CD4-positive, alpha-beta T cell treated with Interleukin-15 for 4 hours (primary cell): ENCODE measurements at places on chromosomes 16 and 17.

GRCh38 chr17:38777641-38778250 is 21.6 kb downstream of the PIP4K2B start:
- DNase-seq = no peak

DNA sequence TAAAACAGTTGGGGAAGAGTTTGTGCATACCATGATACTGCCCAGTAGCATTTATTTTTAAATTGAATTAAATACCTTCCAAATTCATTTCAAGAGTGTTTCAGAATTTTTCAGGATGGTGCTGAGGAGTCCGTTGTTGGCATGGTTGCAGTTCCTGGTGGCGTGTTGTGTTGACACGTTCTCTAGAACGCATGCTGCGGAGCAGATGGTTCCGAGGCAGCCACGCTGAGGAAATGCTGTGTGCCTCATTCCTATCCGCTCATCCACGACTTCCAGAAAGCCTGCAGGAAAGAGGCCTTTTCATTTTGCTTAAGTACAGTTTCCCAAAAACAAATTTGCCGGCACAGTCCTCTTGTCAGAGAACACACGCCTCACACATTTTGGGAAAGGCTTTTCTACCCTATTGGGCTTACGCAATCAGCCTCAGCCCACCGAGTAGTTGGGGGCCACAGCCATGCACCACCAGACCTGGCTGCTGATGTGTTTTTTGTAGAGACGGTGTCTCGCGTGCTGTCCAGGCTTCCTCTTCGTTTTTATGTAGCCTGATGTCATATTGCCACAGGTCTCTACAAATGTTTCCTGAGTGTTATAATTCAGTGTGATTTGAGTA is 32.1 kb upstream of the IL17C start:
- DNase-seq = no peak

DNA sequence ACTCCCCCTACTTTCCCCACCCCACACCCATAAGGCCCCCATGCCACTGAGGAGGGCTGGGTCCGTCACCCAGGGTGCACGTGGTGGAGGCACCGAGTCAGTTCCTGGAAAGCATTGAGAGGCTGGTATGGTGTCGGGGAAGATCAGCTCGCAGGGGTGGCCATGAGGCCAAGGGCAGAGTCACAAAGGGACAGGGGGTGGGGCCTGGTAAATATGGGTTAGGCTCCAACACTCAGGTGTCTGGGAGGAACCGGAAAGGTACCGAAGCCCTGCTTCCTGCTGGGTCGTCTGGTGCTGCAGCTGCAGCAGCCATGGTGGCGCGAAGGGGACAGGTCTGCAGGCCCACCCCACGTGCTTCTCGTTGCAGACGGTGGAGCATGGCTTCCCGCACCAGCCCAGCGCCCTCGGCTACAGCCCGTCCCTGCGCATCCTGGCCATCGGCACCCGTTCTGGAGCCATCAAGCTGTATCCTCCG is 30.2 kb downstream of the LLGL2 start:
- no peak for DNase-seq

GRCh38 chr17:37699285-37699973 is 45.4 kb downstream of the HNF1B start:
- DNase-seq = no peak

GRCh38 chr17:46770439-46770817 is 48.1 kb downstream of the WNT3 start:
- DNase-seq = no peak

GRCh38 chr17:54950116-54950515 is 18.3 kb downstream of the COX11 start:
- no peak for DNase-seq

DNA sequence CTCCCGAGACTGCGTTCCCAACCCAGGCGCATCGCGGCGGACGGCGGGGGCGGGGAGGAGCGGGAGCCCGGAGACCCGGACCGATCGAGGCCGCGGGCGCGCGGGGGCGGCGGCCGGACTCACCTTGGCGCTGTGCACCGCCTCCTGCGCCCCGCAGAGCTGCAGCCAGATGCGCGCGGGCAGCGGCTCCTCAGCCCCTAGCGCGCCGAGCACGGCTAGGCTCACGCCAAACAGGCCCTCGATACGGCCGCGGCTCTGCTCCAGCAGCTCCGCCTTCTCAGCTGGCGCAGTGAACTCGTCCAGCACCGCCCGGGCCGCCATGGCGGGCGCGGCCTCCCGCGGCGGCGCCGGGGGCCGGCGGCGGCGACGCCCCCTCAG is 339 bp downstream of the N4BP1 start:
- peak; percentile 9 for DNase-seq

GRCh38 chr16:48971571-48972077 is 310.0 kb downstream of the CBLN1 start:
- DNase-seq = no peak

- DNase-seq = no peak
These were observed 28.5 kb upstream of the MAF start for GRCh38 chr16:79628988-79629387.

DNA sequence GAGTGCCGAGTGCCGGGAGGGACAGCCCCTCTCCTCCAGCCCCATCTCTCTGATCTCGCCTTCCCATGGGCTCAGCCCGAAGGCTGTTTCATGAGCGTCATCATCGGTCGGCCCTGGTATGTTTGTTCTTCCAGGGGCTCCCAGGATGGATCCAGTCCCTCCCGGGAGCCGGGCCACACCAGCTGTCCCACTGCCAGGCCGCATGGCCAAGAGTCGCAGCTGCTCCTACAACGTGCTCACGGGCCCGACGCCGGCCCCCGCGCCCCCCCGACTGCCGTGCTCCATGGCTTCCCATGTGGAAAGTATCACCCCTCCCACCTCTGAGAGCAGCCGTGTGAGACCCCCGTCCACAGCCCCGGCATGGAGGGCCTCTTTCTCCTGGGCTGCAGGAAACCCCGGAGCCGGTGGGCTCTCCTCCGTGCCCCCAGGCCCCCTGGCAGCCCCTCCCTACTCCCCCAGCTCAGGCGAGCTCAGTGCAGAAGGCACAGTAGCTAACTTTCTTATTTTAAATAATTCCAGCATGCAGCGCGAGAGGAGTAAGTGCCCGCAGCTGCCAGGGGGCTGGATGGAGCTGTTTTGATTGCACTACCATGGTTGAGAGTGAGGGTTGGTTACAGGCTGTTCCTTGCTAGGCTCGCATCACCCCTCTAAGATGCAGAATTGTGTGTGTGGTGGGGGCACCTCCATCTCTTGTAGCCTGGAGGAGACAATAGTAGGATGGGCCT is 26.6 kb upstream of the GSE1 start:
- no peak for DNase-seq

- no peak for DNase-seq
These were observed 24.7 kb upstream of the TBX4 start for GRCh38 chr17:61427567-61427966.

GRCh38 chr17:79224903-79225302 is 150.3 kb downstream of the ENGASE start:
- DNase-seq = no peak

- peak; percentile 87 for DNase-seq
These were observed 141.1 kb downstream of the CCDC182 start for GRCh38 chr17:57603978-57604377.

- DNase-seq = peak; percentile 28
These were observed 26.2 kb downstream of the ENDOV start for GRCh38 chr17:80441133-80441578.

DNA sequence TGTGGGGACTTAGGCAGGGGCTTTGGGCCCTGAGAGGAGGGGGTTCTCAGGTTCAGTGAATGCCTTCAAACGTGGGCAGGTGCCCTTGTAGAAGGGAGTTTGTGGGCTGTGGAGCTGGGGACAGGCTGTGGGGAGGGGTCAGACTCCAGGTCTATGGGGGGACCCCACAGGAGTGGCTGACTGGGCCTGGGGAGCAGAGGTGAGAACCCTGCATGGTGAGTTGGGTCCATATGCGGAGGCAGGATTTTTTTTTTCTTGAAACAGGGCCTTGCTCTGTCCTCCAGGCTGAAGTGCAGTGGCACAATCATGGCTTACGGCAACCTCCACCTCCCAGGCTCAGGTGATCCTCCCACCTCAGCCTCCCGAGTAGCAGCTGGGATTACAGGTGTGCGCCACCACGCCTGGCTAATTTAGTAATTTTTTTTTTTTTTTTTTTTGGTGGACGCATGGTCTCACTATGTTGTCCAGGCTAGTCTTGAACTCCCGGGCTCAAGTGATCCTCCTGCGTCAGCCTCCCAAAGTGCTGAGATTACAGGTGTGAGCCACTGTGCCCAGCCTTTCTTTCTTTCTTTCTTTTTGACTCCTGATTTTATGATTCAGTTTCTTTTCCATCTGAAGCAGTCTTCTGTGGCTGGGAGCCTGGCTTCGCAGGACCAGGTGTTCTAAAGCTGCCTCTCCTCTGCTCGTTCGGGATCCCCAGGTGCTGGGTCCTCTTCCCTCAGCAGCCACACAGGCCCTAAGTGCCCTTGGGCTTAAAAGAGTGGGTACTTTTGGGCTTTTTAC is 19.0 kb upstream of the ADCY7 start:
- no peak for DNase-seq

GRCh38 chr17:77281122-77281903 is 140.5 kb downstream of the SEC14L1 start:
- peak; percentile 60 for DNase-seq

GRCh38 chr16:85370881-85371651 is 242.1 kb upstream of the GSE1 start:
- DNase-seq = no peak

- peak; percentile 75 for DNase-seq
These were observed 1.3 kb upstream of the HIC1 start for GRCh38 chr17:2053380-2054261.

GRCh38 chr16:71351558-71351901 is 7.0 kb upstream of the CALB2 start:
- no peak for DNase-seq

GRCh38 chr16:73037331-73037745 is 10.6 kb downstream of the ZFHX3 start:
- DNase-seq = no peak

GRCh38 chr17:72878975-72879660 is 213.4 kb downstream of the SLC39A11 start:
- DNase-seq = no peak

DNA sequence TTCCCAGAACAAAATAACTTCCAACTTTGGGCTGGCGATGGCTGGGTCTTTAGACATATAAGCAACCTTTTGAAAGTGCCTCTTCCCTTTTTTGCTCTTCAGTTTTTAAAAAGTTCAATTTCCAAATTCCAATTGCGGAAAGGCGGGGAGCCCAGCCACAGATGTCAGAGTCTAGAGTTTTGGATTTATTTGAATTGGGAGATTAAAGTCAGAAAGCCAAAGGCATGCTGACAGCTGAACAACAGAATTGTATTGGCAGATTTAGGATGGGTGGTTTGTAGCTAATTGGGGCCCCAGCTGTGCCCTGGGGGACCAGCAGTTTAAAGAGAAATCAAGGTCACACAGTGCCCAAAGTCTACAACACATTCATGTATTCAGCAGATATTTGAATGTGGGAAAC is 10.5 kb downstream of the YPEL2 start:
- no peak for DNase-seq

GRCh38 chr16:71724320-71724751 is at the start of gene PHLPP2:
PHLPP2 (minus strand) TSS chr16:71724701; CDS start chr16:71714795, 9,906 bp downstream.
- no peak for DNase-seq

DNA sequence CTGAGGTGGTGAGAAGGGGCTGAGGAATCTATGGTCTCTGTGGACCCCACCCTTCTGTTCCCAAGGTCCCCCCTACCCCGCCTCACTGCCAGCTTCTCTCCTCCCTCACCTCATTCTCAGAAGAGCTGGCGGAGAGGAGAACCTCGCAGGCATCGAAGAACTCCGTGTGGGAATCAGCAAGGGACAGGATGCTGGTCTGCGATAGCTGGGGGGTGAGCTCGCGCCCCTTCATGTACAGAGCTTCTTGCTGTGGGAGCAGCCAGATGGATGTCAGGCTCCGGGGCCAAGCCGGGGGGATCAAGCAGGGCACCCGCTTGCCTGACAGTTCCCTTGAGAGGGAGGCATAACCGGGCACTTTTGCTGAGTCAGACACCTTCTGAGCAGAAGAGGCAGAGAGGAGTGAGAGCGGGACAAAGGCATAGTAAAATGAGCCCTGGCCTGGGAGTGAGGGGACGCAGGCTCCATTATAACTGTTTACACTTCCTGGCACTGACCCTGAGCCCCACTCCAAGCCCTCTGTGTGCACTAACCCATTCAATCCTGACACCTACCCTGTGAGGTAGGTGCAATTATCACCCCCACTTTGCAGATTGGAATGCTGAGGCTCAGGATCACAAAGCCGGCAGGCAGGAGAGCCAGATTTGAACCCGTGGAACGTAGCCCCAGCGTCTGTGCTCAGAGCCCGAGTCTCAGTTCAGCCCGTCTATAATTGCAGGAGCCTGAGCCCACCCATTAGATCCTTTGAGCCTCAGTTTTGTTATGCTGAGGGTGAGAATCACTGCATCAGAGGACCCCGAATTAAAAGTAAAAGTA is 6.3 kb downstream of the OSBPL7 start:
- DNase-seq = no peak

DNA sequence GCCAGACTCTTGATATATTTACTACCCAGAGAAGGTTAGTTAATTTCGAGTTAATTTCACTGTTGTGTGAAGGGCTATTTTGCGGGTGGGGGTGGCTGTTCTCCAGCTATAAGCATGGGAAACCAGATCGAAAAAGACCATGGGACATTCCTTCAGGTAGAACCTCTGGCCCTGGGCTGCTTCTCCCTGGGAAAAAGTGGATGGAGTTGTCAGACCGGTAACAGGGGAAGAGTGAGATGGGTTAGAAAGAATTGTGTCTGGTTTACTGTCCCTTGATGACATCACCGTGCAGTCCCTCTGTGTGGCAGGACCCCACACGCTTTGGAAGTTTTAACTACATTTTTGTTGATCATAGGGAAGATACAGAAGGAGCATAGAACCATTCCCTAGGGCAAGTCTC is 296.3 kb downstream of the RBFOX1 start:
- no peak for DNase-seq

DNA sequence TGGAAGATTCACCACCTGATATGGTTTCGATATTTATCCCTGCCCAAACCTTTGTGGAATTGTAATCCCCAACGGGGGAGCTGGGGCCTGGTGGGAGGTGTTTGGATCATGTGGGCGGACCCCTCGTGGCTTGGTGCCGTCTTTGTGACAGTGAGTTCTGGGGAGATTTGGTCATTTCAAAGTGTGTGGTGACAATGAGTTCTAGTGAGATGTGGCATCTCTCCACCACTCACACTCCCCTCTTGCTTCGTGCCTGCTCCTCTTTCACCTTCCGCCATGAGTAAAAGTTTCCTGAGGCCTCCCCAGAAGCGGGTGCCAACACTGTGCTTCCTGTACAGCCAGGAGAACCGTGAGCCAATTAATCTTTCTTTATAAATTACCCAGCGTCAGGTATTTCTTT is 9.7 kb downstream of the CCDC57 start:
- DNase-seq = no peak

- no peak for DNase-seq
These were observed 14.1 kb downstream of the MIEN1 start for GRCh38 chr17:39716073-39716818.
